SJSA1 (cell line): ENCODE measurements at places on chromosomes 6 and 20.

DNA sequence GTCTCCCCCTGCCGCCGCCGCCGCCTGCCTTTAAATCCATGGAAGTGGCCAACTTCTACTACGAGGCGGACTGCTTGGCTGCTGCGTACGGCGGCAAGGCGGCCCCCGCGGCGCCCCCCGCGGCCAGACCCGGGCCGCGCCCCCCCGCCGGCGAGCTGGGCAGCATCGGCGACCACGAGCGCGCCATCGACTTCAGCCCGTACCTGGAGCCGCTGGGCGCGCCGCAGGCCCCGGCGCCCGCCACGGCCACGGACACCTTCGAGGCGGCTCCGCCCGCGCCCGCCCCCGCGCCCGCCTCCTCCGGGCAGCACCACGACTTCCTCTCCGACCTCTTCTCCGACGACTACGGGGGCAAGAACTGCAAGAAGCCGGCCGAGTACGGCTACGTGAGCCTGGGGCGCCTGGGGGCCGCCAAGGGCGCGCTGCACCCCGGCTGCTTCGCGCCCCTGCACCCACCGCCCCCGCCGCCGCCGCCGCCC, 474 bp downstream of the CEBPB start:
- DNase-seq: no peak

DNA sequence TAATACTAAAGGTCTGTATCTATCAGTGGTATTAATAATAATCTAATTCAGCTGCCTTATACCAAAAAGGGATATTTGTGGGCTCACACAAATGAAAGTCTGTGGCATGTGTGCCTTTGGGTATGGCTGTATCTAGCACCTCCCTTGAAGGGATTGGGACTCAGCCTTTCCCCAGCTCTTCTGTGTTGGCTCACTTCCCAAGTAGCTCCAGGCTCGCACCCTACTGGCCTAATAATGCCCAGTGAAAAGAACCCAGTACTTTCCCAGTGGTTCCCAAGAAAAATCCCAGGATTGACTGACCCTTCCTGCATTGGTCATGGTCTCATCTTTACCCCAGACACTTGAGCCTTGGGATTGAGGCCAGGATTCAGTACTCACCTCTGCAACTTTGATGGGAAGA, 60.7 kb upstream of the CDKAL1 start:
- DNase-seq: no peak

DNA sequence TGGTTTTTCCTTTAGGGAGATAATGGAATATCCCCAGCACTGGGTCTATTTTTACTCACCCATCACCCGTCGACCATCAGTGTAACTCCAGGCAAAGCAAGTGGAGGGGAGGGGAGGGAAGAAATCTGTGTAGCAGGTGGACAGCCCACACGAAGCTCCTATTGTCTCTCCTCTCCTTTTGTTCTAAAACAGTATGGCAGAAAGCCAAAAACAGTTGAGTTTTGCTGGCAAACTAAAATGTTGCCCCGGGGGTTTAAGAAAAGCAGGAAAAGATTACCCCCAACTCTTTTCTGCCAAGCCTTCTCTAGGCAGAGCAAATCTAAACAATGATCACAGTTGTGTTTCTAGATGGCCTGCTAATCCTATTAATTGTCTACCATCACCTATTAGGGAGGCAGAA, 89.7 kb downstream of the PREP start:
- no peak for DNase-seq

DNA sequence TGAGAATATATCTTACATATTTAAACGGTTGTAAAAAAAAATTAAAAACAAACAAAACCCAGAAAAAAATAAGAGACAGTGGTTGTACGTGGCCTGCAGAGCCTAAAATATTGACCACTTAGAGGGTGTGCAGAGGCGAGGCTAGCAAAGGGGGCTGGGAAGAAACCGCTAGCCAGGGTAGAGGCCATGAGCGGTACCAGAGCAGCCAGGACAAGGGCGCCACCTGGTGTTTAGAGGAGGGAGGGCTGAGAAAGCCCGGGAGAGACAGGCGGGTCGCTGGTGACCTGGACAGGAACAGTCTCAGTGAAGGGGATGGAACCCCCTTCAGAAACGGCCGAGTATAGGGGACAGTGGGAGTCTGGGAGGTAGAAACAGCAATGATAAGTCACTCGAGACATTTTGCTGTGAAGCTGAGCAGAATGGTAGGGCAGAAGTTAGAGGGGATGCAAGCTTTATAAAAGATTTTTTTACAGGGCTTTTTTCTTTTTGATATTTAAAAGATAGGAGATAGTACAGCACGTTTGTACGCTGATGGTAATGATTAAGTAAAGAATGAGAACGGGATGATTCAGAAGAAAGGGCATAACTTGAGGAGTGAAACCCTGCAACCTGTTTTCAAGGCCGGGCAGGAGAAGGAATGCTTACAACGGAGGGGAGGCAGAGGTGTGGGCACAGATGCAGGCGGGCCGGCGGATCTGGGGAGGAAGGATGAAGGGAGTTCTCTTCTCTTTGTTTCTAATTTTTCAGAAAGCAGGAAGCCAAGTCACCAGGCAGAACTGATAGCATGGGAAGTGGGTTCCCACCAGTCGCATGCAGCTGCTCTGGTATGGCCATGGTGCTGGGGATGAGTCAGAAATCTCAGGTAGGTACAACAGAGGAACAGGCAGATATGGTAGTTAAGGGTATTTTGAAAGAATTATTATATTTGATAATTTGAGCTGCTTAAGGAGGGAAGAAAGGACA, 76.2 kb downstream of the FAM229B start:
- DNase-seq: peak; percentile 47

GRCh38 chr6:158011478-158011920, 29.8 kb downstream of the SYNJ2 start:
- DNase-seq: no peak

DNA sequence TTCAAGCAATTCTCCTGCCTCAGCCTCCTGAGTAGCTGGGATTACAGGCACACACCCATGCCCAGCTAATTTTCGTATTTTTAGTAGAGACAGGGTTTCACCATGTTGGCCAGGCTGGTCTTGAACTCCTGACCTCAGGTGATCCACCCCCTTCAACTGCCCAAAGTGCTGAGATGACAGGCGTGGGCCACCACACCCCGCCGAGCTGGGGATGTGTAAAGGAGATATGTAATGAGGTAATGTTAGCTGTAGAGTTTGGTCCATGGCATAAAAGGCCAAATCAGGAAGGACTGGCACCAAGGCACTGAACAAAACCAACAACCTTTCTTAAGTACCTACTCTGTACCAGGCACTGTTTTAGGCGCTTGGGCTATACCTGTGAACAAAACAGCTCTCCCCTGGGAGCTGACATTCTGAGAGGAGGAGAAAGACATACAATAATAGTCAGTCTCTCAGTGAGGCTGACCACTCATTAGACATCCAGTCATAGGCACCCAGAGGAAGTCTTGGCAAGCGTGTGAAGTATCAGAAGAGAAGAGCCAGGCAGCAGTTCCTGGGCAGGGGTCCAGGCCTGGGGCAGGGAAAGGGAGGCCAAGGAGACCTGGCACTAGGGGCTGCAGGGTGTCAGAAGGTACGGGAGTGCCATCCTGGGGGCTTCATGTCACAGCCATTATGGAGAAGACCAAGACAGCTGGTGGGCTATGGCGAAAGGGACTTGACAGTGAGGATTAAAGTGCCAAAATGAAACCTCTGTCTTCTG, 164.8 kb upstream of the DTNBP1 start:
- no peak for DNase-seq

DNA sequence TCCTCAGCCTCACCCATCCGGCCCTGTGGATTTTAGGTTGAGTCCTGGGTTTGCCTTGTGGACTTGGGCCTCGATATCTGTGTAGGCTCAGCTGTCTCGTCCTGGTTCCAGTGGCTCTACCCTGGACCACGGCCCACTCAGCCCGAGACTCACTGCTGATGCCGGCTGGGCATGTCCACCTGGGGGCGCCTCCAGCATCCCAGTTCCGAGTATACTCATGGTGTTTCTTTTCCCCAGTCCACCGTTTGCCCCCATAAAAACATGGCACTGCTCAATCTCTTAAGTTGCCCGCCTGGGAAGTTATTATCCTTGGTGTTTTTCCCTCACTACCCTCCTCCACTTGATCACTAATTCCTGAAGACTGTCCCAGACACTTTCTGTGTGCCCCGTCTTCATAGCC, 99.1 kb downstream of the ARID1B start:
- no peak for DNase-seq

- no peak for DNase-seq
Measured at GRCh38 chr20:64039293-64040160, 3.5 kb downstream of the C20orf204 start.

GRCh38 chr6:7725849-7726415, at the start of gene BMP6:
Gene BMP6 (plus strand): TSS chr6:7726099. CDS start chr6:7726956, 857 bp downstream.
- peak; percentile 88 for DNase-seq

GRCh38 chr6:150967381-150967780, 101.9 kb downstream of the MTHFD1L start:
- no peak for DNase-seq

- peak; percentile 59 for DNase-seq
Measured at GRCh38 chr20:561437-562231, 18.0 kb upstream of the CSNK2A1 start.

- DNase-seq: peak; percentile 26
Measured at GRCh38 chr20:58393299-58393698, 4.3 kb downstream of the VAPB start.

- DNase-seq: no peak
Measured at GRCh38 chr6:159582736-159583135, 110.3 kb downstream of the SOD2 start.

DNA sequence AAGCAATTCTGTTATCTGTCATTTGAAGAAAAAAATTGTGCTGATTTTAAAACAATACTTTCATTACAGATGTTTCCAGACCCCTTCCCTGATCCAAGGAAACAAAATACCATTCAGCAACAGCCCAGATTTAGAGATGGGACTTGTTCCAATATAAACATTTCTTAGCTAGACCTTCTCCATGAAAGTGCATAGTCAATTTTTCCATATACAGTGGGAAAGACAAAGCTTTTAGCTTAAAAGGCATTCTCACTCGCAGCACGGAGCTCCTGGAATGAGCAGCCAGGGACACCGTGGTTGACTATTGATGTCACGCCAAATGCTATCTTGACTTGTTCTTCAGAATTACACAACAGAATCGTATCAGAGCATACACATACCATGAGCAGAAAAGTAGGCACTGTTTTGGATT, 21.5 kb downstream of the LAMA4 start:
- peak; percentile 55 for DNase-seq

DNA sequence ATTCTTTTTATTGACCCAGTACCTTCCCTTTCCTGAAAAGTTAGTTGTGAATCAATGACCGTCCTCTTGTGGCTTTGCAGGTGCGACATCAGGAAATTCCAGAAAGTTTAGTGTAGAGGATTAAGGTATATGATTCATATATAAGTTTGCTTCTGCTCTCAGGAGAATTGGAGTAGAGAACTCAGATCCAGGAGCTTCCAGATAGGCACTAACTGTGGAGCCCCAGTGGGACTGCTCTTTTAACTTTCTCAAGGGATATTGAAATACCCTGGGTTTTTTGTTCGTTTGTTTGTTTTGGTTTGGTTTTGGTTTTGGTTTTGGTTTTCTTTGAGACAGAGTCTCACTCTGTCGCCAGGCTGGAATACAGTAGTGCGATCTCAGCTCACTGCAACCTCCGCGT, 9.5 kb downstream of the TAAR2 start:
- DNase-seq: no peak

- DNase-seq: no peak
Measured at GRCh38 chr6:33815854-33816253, 12.1 kb upstream of the MLN start.

GRCh38 chr20:3224681-3225421, 14.1 kb downstream of the SLC4A11 start:
- DNase-seq: no peak

- DNase-seq: no peak
Measured at GRCh38 chr20:14049111-14049510, 53.8 kb downstream of the MACROD2 start.

DNA sequence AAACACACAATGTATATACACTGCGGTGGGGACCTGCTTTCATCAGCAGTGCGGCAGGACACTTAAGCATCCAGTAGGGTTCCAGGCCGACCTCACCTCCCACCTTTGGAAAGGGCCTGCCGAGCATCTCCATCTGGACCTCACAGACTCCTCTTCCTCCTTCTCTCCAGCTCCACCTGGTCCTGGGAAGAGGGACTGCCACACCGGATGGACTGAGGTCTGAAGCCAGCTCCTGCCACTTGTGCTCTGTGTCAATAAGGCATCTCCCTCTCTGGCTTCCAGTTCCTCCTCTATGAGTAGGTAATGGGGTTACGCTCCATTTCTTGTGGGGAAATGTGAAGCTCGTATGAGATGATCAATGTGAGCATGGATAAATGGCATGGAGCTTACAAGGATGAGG, 19.1 kb upstream of the NNAT start:
- no peak for DNase-seq

GRCh38 chr20:2652724-2653555, 508 bp downstream of the NOP56 start:
- DNase-seq: no peak

- DNase-seq: no peak
Measured at GRCh38 chr6:36607683-36608386, 13.7 kb downstream of the SRSF3 start.

DNA sequence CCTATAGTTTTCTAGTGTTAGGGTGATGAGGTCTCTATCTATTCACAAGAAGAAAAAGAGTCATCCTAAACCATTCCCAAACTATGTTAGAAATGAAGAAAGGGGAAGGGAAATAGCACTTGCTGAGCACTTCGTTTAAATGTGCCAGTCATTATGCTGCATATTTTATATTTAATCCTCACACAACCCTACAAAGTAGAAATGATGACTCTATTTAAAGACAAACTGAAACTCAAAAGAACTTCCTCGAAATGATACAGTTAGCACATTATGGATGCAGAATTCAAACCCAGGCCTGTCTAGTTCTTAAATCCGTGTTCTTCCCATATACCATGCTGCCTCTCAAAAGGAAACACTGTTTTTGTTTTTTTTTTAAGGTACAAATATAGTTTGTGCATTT, 174.6 kb downstream of the GMPR start:
- no peak for DNase-seq

DNA sequence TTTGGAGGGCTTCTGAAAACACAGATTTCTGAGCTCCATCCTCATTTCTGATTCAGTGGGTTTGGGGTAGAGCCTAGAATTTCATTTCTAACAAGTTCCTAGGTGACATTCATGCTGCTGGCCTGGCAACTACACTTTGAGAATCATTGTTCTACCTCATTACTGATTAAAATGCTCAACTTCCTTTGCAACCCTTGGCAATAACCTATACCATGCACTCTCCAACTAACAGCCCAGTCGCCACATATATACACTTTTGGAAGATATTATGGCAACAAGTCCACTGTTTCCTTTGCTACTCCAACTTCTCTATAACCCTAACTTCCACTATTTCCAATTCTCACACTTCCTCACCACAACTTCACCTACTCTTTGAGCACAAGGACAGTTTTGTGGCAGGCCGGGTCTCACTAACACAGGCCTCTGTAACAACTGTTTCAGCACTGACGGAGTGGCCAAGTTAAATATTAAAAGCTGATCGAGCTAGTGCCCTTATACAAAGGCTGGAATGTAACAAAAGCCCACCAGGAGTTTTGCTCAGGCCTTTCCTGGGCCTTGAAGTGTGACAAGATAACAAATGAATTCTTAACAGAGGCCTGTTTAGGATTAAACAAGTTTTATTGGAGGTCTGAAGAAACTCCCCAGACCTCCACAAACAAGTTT, 32.1 kb upstream of the RAB23 start:
- DNase-seq: no peak

GRCh38 chr20:45051204-45052060, 49.5 kb downstream of the KCNS1 start:
- no peak for DNase-seq

GRCh38 chr6:43616725-43617472, 12.2 kb downstream of the GTPBP2 start:
- no peak for DNase-seq

GRCh38 chr6:114032721-114033120, 61.8 kb upstream of the HDAC2 start:
- no peak for DNase-seq

GRCh38 chr6:87436435-87436834, 28.7 kb downstream of the CFAP206 start:
- peak; percentile 33 for DNase-seq
